ENCODE measurements at places on chromosomes 2 and 18.

GRCh38 chr2:26457695-26458364 lies 20.1 kb downstream of the OTOF start:
- no peak for DNase-seq

- no peak for DNase-seq
Measured at GRCh38 chr2:58540681-58541080, 299.6 kb upstream of the FANCL start.

GRCh38 chr2:190090148-190090547 lies 27.6 kb upstream of the MSTN start:
- DNase-seq = no peak

GRCh38 chr2:115549611-115550130 lies 1107.2 kb downstream of the DPP10 start:
- no peak for DNase-seq

DNA sequence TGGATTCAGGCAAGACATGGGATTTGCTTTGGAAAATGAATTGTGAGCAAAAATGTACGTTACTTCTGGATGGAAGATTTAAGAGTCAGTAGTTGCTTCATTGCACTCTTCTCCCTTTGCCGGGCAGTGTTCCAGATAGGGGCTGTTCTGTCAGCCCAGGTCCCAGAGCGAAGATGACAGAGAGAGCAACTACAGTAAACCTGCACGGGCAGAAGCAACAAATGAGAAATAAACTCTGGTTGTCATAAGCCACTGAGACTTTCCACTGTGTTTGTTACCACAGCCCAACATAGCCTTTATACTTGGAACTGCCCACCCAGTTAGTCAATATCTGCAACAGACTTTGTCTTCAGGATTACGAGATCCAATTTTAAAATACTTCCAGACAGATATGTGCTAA lies 83.3 kb downstream of the CACNB4 start:
- DNase-seq = no peak

DNA sequence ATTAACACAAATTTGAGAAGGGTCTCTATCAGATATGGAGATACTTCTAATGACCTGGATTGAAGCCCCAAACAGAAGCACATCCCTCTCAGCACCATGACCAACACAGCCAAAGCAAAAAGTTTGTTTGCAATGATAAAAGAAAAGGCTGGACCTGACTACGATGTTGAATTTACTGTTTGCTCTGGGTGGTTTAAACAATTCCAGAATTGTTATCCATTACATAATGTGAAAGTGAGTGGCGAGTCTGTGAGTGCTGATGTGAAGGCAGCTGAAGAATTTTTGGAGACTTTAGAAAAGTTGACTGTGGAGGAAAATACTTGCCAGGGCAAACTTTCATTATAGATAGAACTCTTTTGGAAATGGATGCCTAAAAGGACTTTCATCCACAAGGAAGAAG lies 17.4 kb upstream of the DLX2 start:
- DNase-seq = no peak

GRCh38 chr2:238498691-238499295 lies 72.1 kb downstream of the ASB1 start:
- DNase-seq = no peak

DNA sequence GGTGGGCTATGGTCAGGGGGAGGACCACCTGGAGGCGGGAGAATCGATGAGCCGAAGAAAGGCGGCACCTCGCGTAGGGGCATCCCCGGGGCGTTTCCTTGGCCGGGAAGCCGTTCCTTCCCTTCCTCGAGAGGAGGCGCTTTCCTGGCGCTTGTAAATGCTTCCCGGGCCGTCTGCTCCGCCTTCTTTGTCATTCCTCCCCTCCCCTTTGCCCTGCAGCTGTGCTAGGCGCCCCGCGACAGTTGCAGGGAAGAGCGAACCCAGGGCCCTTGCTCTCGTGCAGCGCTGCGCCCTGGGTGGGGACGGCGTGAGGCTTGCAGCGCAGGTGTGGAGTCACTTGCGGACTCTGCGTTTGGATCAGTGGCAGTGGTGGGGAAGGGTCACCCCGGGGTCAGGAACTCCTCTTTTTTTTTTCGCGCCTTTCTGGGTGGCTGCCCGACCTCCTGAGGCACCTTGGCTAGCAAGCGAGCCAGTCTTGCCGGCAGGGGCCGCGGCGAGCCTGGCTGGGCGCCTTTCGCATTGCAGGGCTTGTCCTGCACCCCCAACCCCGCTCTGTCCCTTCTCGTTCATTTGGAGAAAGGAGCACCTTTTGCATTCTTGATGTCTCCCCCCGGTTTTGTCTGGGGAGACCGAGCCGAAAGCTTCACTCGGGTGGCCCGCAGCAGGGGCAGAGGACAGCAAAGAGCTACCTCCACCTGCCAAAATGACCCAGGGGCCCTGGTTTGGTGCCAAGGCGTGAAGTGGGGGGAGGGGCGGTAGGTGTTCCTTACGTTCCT lies 858 bp downstream of the KCNS3 start:
- no peak for DNase-seq

GRCh38 chr18:11553098-11553940 lies 56.1 kb upstream of the SLC35G4 start:
- no peak for DNase-seq

GRCh38 chr2:133400411-133400810 lies 167.9 kb downstream of the NCKAP5 start:
- DNase-seq = no peak

DNA sequence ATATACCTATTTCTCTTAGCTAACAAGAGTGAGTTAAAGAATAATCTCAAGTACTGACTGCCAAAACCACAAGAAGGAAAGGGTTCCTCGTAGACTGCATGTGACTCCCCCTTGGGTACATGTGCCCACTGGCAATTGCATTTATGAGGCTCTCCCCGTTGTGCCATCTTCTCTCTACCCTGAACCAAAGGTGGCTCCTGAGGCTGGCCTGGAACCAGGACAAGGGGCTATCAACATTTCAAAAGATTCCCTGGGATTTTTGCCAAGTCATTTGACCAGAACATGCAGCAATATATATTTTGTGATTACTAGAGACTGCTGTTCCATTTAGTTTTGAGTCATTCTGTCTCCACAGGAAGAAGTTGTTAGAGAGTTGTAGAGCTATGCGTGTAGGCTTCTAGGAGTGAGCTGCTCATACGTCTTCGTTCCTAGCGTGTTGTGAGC lies 45.8 kb downstream of the LAMA3 start:
- no peak for DNase-seq

GRCh38 chr18:59911600-59911999 lies 11.8 kb downstream of the PMAIP1 start:
- DNase-seq = no peak

- no peak for DNase-seq
Measured at GRCh38 chr2:63118821-63119220, 68.2 kb downstream of the OTX1 start.

GRCh38 chr2:96236882-96237281 lies 28.3 kb upstream of the STARD7 start:
- no peak for DNase-seq

DNA sequence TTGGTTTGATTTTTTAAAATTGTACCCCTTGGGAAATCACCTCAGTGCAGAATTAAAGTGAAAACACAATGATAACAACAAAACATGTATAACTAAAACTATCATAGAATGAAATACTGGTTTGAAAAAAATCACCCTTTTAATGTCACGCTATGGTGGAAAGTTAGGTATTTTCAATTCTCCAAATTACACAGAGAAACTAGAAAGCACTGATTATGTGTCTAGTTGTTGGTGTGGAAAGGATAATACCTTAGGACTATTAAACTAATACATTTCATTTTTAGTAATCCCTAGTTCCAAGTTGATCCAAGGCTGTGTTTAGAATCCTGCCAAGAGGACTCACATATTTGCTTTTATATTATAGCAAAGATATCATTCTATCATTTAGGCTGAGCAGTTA lies 71.2 kb downstream of the NUP35 start:
- DNase-seq = no peak

DNA sequence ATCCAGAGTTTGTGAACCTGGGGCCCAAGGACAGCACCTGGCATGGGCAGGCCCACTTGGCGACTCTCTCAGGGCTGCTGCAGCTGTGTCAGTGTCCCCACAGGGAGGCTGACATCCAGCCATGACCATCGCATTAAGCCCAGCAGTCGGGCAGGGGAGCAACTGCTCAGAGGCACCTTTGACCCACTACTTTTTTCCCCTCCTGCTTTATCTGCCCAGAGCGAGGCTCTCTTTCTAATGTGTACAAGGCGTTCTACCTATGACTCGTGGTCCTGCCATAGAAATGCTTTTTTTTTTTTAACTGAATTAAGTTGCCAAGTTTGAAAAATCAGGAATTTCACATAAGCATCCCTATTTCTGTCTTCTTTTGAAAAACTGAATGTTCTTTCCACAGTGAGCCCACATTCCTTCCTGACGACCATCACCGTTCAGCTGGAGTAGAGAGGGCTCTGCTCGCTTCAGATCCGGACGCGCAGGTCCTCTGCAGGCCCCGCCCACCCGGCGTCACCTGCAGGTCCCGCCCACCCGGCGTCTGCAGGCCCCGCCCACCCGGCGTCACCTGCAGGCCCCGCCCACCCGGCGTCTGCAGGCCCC lies 403 bp upstream of the CLUL1 start:
- no peak for DNase-seq

DNA sequence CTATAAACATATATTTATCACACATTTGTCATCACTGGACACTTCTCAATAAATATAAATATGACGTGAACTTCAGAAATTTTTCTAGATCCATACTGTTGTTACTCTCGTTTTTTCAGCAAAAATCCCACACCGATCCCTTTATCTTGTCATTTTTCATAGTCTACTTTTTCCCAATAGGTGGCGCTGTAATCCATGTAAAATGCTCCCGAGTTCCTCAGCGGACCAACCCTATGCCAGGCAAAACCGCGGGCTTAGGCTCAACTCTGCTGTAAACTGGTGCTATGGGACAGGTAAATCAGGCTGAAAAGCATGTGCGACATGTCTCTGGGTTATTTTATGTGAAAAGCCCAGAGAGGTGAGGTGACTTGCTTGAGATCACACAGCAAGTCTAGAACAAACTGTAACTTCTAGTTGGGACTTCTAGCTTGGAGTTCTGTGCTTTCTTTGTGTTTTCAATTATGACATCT lies 104.0 kb downstream of the COBLL1 start:
- peak; percentile 7 for DNase-seq

GRCh38 chr18:76764291-76764901 lies 58.0 kb upstream of the ZNF236 start:
- no peak for DNase-seq

DNA sequence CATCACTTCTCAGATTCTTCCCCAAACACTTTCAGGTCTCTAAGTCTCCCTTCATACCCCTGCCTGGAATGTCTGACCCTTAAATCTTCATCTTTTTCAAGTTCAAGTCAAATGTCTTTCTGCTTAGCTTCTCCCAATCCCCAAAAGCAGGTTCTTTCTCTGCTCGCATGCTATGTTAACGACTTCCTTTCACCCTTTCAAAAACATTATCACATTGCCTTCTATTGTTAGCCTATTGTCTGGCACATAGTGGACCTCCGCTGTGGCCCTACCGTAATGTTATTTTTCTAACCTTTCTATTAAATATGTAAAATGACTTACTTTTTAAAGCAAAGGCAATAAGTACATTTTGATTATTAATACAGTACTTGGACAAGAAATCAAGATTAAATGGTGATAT lies 2.2 kb downstream of the CDKL4 start:
- DNase-seq = no peak

DNA sequence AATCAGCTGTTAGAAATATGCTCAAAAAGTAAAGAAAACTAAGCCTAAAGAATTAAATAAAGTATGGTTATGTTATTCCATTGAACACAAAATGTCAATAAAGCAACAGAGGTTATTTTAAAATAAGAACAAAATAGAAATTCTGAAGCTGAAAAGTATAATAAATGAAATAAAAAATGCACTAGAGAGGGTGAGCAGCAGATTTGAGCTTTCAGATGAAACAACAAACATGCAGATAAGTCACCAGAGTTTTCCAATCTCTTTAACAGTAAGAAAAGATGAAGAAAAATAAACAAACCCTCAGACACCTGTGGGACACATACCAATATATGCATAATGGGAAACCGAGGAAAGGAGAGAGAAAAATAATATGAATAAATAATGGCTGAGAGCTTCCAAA lies 70.3 kb upstream of the SLC9A2 start:
- DNase-seq = no peak

DNA sequence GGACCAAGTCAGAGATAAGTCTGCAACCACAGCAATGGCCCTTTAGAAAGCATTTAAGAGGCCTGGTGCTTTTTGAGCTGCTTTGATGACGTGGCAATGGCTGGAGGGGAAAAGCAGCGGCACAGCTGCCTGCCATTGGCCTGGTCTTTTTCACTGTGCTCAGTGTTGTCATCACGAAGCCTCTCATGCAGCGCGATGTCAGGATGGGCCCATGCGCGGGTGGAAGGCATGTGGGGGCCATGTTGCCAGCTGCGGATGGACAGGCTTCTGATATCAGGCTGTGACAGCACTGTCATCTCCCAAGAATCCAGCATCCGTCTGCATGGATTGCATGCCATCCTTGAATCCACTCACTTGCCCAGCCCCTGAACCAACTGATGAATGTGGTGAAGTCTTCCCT lies 204.5 kb downstream of the ACKR3 start:
- DNase-seq = no peak

DNA sequence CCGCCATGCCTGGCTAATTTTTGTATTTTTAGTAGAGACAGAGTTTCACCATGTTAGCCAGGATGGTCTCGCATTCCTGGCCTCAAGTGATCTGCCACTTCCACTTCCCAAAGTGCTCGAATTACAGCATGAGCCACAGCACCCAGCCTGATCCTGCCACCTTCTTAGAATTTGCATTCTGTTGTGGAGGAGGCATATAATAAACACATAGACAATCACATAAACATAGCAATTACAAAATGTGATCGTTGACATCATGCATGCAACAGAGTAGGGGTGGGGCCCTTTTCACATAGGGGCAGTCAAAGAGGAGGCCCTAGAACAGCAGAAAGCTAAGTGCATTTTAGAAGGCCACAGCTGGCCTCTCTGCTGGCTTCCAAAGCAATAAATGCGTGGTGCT lies 39.9 kb upstream of the TSPYL6 start:
- DNase-seq = no peak

DNA sequence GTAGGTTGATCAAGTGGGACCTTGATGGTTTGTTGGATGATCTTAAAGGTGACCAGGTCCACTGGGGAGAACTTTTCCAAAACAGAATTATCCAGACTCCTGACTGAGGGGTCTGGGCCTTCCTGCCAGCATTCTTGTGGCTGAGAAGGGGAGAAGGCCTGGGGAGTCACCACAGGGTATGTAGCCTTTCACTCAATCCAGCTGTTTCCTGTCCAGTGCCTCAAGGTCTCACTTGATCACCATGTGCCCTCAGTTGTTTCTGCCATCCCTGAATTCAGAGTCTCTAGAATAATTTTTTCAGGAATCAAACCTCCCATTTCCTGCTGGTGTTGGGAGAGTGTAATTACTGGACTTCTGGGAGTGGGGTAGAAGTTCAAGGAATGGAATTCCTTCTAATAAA lies 54.4 kb upstream of the TANC1 start:
- no peak for DNase-seq

DNA sequence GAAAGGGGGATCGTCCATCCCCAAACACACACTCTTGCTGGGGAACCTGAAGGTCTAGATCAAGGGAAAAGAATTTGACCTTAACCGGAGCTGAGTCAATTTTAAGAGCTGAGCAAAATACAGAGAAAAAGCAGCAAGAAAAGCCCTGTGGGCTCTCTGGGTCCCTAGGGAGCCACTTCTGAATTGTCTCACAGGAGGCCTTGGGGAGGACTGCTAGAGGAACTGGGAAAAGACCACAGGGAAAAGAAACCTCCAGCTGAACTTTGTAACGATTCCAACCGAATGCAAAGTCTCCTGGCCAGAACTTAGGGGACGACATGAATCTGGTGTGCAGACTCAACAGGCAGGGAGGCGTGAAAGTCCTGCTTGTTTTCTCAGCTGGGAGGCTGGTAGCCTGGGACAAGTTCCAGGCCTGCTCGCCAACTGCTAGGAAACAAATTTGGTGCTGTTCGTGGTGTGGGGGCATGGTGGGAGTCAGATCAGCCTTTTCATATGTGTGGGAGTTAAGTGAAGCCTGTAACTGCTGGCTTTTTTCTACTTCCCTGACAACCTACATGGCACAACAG lies 644.6 kb upstream of the CNTNAP5 start:
- DNase-seq = no peak
